ENCODE measurements at places on chromosomes 4 and X. TPM values are rescaled to one million over a fixed set of nuclear protein-coding genes. Genes with fewer than 3 reads are reported as not detected.

The RHOXF2 gene
- total RNA-seq: not detected

The PABPC4L gene
- total RNA-seq: 0.24 TPM

The MAGED1 gene
- 42.0 TPM for total RNA-seq

The UGT2B17 gene
- not detected for total RNA-seq

The PRDX4 gene
- total RNA-seq: 26.5 TPM

The HDAC6 gene
- 31.8 TPM for total RNA-seq

The LARP1B gene
- 23.6 TPM for total RNA-seq

The RFC1 gene
- total RNA-seq: 15.8 TPM

The NWD2 gene
- not detected for total RNA-seq

The FRMPD4 gene
- total RNA-seq: 0.04 TPM

The CFI gene
- 4.4 TPM for total RNA-seq

The STAG2 gene
- 33.0 TPM for total RNA-seq

The ART3 gene
- total RNA-seq: 64.6 TPM
